ENCODE measurements at places on chromosomes 12 and 14.

DNA sequence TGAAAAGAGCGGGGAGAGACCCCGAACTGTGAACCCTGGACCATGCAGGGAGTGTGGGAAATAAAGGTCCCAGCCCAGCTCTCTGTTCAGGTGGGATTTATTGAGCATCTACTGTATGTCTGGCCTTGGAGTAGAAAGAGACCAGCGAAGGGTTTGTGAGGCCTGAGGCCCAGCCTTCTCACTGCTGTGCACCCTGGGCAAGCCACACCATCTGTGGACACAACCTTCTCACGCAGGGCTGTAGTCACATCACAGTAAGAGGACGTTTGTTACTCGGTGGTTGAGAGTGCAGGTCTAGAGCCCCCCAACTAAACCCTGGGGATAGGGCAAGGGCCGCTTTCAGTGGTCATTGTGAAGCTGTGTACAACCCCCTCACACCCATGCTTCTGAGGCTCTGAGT is 18.2 kb downstream of the FAM222A start:
- no peak for DNase-seq

DNA sequence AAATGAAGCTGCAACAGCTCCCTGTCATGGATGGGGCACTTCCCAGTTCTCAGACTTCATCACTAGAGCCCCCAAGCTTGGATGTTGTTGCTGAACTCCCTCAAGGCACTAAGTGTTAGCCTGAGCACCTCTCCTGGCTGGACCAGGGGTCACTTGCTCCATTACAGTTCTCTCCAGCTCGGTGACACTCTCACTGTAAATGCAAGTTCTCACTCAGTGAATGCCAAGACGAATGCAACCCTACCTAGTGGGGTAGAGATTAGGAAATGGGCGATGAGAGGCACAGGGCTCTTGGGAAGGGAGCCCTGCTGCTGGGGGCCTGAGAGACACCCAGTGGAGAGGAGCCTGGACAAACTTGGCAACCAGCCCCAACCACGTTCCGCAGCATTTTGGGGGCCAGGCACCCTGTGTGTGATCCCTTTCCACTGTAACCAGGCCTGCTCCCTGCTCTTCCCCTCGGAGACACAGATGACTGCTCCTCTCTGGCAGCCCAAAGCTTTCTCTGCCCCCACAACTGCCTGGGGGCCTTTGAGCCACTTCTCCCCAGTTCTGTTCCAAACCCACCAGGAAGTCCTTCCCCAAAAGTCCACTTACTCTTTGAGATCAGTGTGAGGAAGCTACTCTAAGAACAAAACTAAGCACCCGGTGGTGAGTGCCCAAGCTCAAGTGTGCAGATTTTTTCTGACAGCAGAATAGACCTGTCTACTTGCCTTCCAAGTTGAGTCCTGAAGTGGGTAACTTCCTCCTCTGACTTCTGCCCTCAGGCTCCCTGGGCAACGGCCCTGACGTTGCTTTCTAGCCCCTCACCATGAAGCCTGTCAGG is 8.0 kb upstream of the SELPLG start:
- DNase-seq = no peak

GRCh38 chr14:68785534-68786490 is 7.1 kb downstream of the ZFP36L1 start:
- DNase-seq = peak; percentile 48

DNA sequence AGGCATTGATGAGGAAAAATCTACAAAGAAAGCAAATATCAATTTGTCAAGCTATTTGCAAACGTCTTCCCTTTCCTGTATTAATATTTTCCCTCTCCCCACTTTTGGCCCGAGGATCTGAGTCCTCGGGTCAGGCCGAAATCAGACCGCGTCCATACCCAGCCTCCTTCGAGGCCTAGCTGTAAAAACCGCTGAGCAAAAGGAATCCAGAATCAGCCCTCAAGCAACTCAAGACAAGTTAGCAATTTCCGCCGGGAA is 353 bp upstream of the MAPK1IP1L start:
- DNase-seq = no peak

- no peak for DNase-seq
These were observed 126.9 kb upstream of the PRICKLE1 start for GRCh38 chr12:42716491-42716891.

DNA sequence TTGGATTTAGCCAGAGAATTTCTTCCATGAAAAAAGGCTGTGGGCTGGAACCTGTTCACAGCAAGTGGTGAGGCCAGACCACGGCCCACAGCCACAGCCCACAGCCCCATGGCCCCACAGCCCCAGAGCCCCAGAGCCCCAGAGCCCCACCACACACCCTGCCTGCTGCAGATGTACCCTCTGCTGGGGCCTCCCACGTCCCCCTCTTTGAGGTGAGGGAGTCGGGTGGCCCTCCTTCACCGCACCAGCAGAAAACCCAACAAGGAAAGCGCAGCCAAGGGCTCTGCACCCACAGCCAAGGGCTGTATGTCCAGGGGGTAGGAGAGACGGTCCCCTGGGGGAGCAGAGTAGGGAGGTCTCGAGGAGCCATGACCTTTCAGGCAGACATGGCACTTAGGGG is 327.5 kb upstream of the DIO3 start:
- DNase-seq = no peak

GRCh38 chr12:124550123-124551089 is 17.0 kb downstream of the NCOR2 start:
- DNase-seq = no peak

DNA sequence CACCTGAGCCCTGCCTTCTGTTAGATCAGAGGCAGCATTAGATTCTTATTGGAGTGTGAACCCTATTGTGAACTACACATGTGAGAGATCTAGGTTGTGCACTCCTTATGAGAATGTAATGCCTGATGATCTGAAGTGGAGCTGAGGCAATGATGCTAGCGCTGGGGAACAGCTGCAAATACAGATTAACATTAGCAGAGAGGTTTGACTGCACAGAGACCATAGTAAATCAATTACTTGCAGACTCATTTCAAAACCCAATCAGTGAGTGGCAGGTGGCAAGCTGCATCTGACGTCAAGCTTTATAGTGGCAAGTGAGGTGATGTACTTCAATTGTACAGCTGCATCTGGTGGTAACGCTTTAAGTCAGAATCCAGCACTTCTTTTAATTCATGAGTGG is 141.6 kb downstream of the GPHN start:
- DNase-seq = no peak

GRCh38 chr12:125657681-125658080 is 592.4 kb downstream of the AACS start:
- no peak for DNase-seq

GRCh38 chr12:64186789-64187188 is 35.3 kb downstream of the KICS2 start:
- DNase-seq = no peak

GRCh38 chr14:24903337-24903736 is 146.6 kb downstream of the STXBP6 start:
- no peak for DNase-seq

GRCh38 chr12:82966001-82966559 is 279.4 kb downstream of the TMTC2 start:
- no peak for DNase-seq

GRCh38 chr12:8069582-8069981 is 3.4 kb upstream of the C3AR1 start:
- no peak for DNase-seq

DNA sequence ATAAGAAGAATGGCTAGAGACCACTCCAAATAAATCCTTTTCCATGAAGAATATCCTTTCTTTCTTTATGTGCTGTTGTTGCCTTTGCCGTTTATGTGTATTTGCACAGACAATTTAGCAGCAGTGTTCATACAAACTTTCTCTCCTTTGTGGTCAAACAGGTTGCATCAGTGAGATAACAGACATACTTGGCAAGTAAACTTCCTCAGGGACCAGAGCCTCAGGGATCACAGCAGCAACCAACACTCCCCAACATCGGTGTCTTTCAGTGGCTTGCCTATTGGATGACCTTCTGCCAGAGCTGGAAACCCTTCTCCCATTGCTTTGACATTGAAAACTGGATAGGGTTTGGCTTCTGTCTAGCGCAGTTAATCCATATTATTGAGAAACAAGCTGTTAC is 252.2 kb downstream of the BTG1 start:
- no peak for DNase-seq

GRCh38 chr14:27050208-27050607 is 452.4 kb upstream of the NOVA1 start:
- DNase-seq = no peak

DNA sequence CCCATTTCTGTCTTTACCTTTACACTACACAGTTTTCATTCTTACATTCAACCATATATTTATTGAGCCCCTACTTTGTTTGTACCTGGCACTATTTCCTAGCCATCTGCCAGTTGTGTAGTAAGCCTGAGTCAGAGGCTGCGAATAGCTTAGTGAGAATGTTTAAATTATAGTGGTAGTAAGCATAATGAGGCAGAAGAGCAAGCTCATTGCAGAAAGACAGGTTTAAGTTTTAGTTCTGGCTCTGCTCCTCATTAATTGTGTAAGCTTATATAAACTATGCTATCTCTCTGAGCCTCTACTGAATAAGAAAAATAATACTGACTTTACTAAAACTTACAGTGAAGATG is 123.5 kb downstream of the NAV3 start:
- DNase-seq = no peak

- DNase-seq = no peak
These were observed 20.4 kb upstream of the COCH start for GRCh38 chr14:30853946-30854345.

- no peak for DNase-seq
These were observed 13.5 kb downstream of the KRT85 start for GRCh38 chr12:52353766-52354165.

GRCh38 chr12:29537298-29537697 is 39.8 kb upstream of the OVCH1 start:
- DNase-seq = no peak

- no peak for DNase-seq
These were observed 383.1 kb downstream of the TMEM132D start for GRCh38 chr12:129520739-129521138.

DNA sequence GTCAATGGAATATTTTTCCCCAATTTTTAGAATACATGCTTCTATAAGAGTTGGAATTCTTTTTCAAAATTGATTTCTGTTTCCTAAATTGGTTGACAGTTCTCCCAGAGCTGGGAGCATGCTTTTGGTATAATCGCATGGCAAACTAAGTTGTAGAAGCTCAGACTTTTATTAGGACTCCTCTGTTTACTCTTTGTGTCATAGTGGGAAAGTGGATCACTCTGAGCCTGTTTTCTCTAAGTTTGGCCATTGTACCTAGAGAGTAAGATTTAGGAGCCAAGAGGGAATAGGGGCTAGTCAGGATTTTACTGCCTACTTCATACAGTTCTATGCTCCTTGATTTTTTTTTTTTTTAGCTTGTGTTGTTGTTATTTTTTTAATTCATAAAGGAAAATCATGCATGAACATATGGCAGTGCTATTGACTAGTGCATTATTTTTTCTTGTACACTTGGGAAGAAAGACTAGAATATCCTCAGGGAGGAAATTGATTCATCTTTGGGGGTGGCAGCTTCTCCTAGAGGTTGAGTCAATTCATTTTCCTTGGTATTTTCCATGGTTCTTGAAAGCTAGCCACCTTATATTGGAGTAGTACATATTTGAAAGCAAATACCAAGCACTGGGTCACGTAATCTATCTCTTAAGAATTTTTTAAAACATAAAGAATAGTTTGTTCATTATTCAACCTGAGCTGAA is 77.7 kb upstream of the TRAF3 start:
- no peak for DNase-seq

DNA sequence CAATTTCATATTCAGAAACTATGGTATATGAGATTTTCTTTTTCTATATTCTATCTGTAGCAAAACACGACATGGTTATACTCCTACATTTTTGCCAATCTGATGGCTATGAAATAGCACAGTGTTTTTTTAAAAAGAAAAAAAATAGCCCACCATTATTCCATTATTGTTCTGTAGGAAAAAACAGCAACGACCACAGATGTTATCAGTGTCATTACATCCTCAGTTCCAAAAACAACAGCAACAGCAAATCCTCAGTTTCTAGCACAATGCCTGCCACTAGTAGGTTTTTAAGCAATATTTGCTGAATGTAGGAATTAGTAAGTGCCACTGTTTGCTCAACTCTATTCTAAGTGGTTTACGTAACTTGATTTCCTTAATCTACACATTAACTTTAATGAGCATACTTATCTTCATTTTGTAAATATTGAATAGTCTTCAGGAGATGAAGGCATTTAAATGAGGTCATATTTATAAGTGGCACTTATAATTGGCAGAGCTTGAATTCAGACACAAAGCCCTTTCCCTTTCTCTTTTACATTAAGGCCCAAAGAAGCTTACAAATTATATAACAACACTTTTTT is 8.3 kb downstream of the RNASE6 start:
- DNase-seq = no peak

DNA sequence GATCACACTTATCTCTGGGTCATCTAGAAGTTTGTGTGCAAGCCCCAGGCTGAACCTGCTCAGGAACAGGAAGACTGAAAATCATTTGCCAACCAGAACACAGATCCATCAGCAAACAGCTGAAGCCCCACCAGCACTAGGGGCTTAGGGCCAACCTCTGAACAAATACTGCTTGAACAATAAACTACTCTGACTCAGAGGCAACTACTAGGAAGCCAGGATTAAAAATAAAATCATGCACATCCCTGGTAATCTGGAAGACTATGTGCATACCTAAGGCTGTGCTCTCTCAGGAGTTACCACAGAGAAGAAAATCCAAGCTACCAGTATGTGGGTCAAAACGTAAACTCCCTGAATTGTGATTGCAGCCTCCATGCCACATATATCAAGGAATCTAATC is 15.9 kb downstream of the GALNT8 start:
- DNase-seq = peak; percentile 6

DNA sequence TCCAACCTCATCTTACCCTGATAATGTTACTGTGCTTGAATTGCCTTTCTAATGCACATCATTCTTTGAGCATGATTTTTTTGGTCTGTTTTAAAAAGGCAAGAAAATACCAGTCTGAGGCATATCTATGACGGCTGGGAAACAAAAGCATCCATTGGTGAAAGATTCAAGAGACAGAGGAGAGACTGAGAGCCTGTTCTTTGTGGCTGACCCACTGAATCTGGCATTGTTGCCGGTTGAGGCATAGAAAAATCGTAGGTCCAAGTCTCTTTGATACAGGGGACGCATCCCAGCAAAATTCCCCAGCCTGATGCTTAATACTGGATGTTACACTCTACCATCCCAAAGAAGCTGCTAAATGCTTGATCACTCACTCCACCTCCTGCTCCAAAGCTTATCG is 2.9 kb upstream of the KLHL42 start:
- no peak for DNase-seq

GRCh38 chr12:106276032-106276740 is 26.3 kb upstream of the TCP11L2 start:
- no peak for DNase-seq

- DNase-seq = no peak
These were observed 7.9 kb downstream of the RILPL2 start for GRCh38 chr12:123428591-123428990.

DNA sequence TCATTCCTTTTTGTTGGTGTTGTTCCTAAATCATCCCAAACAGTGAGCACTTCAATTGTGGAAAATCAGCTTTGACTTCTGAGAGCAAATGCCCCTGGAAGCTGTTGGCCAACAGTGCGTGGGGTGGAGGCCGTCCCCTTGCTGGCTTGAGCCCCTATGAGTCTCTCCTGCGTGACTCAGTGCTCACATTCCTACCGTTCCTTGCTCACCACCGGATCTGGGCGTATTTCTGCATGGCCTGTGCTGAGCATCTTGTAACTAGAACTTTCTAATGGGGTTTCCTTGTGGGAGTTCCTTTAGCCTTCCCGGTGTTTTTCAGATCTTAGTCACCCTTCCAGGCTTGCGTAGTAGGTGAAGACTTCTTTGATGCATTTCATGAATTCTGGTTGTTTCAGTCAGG is 14.7 kb downstream of the SERPINA1 start:
- DNase-seq = no peak

Data from hindlimb muscle (tissue), 1 donor.